Epithelial cell of esophagus (primary cell): ENCODE measurements at places on chromosomes 11 and 22.

DNA sequence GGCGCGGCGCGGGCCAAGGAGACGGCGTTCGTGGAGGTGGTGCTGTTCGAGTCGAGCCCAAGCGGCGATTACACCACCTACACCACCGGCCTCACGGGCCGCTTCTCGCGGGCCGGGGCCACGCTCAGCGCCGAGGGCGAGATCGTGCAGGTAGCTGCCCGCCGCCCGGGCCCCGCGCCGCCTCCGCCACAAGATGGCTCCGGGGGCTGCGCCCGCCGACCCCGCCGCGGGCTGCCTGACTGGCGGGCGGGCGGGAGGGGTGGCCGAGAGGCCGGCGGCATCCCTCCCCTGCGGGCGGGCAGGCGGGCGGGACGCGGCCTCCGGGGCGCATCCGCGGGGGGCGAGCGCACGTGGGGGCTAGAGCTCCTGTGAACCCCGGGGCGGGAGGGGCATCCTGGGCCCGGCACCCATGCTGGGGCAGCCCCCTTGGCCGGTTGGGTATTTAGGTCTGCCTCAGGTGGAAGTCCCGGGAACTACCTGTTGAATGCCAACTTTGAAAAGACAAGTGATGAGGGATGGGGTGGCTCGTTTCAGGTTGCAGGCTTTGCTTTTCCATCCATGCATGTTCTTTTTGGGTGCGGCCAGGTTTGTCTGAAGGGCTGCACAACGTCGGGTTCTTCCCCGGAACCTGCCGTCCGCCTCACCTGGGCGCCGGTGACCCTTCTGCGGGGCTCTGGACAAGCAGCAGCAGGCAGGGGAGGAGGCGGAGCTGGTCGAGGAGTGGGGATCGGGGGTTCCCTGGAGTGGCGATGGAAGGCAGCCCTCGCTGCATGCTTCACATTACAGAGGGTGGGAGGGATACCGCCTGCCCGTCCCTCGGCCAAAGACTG is 760 bp downstream of the ZNRF3 start:
- DNase-seq: peak; percentile 64

DNA sequence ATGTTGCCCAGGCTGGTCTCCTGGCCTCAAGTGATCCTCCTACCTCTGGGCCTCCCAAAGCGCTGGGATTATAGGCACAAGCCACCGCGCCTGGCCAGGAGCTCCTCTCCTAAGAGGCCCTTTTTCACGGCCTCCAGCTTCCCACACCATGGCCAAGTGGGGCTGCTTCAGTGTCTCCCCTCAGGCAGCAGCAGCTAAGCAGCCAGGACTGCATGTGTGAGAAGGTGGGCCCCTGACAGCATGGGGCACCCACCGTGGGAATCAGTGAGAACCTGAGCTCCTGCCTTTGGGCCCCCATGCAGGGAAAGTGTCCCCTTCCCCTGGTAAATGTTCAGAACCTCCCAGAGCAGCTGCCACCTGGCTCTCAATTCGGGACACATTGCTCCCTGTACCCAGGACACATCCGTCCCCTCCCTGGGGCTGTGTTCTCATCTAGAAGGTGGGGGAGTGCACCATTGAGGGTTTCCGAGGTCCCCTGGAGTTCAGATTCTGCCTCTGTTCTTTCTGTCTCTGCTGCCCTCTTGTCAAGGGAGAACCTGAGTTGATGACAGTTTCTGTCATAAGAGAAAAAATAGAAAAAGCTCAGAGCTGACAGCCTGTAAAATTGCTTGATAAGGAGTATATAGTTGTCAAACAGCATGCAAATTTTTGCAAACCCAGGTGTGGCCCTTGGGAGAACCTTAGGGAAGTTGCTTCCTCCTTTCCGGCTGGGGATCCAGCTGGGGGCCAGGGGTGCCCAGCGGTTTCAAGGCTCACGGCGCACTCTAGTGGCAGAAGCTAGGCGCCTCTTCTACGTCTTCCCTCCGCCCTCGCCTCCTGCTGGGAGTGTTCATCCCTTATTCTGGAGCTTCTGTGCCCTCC is 29.7 kb downstream of the FAM83F start:
- peak; percentile 75 for DNase-seq

DNA sequence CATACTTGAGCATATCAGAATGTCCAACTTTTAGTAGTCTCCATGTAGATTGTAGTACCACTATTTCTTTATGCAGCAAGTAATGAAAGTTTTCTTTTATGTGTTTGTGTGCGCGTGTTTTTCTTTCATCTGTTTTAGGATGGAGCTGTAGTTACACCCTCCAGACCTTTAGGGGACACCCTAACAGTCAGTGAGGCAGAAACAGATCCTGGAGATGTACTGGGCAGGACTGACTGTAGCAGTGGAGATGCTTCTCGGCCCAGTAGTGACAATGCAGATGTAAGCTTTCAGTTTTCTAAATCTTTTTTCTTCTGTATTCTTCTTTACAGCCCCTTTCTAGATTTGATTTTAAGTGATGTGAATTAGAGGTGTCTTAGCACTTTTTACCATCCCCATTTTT is 79.9 kb upstream of the GRIK4 start:
- peak; percentile 39 for DNase-seq

DNA sequence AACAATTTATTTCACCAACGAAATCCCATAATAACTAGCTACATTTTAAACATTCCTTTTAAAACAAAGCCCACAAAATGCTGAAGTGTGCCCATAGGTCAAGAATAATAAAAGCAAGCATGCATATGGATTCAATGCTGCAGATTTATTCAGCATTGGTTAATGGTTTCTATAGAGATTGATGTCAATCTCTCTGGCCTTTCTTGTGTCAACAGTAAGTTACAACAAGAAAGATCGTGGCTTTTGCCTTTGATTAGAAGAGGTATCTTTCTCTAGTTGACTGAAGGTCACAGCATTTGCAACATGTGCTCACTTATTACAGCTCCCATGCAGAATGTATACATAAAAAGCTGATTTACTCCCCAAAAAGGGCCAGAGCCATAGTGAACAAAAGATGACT is 1.4 kb upstream of the SOX6 start:
- DNase-seq: no peak

- DNase-seq: no peak
Observed at GRCh38 chr11:133950874-133951326, 5.9 kb downstream of the IGSF9B start.

GRCh38 chr11:111792955-111793500 is 26.8 kb upstream of the PPP2R1B start:
- DNase-seq: no peak

GRCh38 chr22:29216873-29217666 is 11.4 kb downstream of the EMID1 start:
- peak; percentile 74 for DNase-seq
